ENCODE measurements at places on chromosomes 1 and 21.

- DNase-seq: no peak
Measured at GRCh38 chr1:235093013-235093695, 35.5 kb downstream of the TOMM20 start.

- DNase-seq: no peak
Measured at GRCh38 chr1:222777463-222777862, 37.4 kb upstream of the DISP1 start.

- no peak for DNase-seq
Measured at GRCh38 chr1:229436201-229436600, 2.3 kb upstream of the ACTA1 start.

GRCh38 chr1:24864370-24864777, 65.7 kb downstream of the RUNX3 start:
- DNase-seq: no peak

GRCh38 chr1:84415396-84415795, 17.1 kb downstream of the DNASE2B start:
- no peak for DNase-seq

DNA sequence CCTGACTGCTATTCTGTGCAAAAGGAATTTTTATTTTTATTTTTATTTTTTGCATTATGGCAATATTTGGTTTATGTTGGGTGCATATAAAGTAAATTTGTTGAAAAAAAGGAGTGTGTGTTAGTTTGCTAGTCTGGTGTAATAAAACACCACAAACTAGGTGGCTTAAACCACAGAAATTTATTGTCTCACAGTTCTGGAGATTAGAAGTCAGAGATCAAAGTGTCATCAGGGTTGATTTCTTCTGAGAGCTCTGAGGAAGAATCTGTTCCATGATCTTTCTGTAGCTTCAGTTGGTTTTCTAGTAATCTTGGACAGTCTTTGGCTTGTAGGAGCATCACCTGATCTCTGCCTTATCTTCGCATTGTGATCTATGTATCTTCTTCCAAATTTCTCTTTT, 6.5 kb downstream of the SLC30A7 start:
- DNase-seq: no peak

DNA sequence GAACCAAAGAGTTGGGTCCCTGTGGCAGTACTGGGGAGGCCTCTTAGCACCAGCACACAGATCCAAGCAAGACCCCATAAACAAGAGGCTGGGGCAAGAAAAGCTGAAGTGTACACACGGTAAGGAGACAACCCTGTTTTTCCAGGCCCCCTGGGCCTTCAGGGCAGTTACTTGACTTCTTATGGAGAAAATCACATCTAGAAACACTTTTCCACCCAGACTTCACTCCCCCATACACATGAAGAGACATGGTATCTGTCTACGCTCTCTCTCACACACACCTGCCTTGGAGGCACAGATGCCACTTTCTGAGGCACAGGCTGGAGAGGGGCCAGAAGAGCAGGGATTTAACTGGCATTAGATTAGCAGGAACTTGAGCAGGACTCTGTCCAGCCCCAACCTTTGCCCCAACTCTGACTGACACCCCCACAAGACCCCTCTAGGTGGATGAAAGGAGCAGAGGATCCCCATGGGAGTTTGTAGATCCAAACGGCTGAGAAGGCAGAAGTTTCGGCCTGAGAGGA, 2.2 kb downstream of the CERS2 start:
- no peak for DNase-seq

DNA sequence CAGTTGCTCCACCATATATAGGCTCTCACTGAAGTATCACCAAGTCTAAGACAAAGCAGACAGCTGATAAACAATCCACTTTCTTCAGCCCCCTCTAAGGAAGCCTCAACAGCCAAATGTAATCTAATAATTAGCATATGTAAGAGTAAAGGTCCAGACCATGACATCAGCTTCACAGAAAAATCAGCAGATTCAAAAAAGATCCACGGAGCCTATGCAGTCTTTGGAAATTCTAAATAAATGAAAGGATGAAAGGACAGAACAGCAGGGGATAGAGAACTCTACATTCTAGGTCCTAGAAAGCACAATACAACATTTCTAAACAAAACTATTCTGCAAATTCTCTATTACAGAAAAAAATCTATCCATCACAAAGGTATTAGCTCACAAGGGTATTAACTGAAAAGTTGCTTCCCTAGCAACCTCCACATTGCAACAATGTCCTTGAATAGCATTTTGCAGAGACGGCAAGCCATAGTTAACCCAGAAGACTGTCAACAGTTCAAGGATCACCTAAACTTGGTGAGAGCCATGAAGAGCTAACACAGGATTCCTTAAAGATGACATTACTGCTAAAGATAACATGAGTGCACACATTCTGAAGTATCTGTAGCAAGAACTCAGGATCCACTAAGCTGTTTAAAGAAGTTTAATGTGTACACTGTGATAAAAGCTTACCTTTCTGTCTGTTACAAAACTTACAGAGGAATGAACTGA, 74.3 kb downstream of the SIPA1L2 start:
- no peak for DNase-seq

GRCh38 chr1:33261344-33261743, 5.1 kb downstream of the ZNF362 start:
- DNase-seq: no peak

Measured in activated CD8-positive, alpha-beta memory T cell treated with anti-CD3 and anti-CD28 coated beads for 1 hour (primary cell).